Activated B cell treated with CpG ODN at 0.5 μM for 24 hours (primary cell): ENCODE measurements at places on chromosomes 2 and 18. TPM values are rescaled to one million over a fixed set of nuclear protein-coding genes. Genes with fewer than 3 reads are reported as not detected.

GRCh38 chr18:57461652-57462269 is 26.6 kb downstream of the ONECUT2 start:
- no peak overlapping the region for H3K27ac ChIP-seq
- H3K36me3 ChIP-seq = no peaks in the 10 kb centered on the region
- H3K4me3 ChIP-seq = no peak overlapping the region
- peaks cover 16% of the 10 kb centered on the region for H3K27me3 ChIP-seq

DNA sequence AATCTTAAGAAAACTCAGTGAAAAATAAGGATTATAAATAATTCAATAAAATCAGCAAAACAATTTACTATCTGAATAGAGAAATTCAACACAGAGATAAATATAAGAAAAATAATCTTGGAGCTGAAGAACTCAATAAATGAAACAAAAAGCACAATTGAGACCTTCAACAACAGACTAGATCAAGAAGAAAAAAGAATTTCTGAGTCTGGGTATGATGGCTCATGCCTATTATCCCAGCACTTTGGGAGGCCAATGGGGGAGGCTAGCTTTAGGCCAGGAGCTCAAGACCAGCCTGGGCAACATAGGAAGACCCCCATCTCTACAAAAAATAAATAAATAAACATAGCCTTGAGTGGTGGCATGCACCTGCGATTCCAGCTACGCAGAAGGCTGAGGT is 1295.7 kb upstream of the NRXN1 start:
- no peaks in the 10 kb centered on the region for H3K27me3 ChIP-seq
- no peak overlapping the region for H3K4me3 ChIP-seq
- no peaks in the 10 kb centered on the region for H3K36me3 ChIP-seq
- DNase-seq = no peak
- H3K27ac ChIP-seq = no peak overlapping the region
- no peaks in the 10 kb centered on the region for H3K4me1 ChIP-seq

DNA sequence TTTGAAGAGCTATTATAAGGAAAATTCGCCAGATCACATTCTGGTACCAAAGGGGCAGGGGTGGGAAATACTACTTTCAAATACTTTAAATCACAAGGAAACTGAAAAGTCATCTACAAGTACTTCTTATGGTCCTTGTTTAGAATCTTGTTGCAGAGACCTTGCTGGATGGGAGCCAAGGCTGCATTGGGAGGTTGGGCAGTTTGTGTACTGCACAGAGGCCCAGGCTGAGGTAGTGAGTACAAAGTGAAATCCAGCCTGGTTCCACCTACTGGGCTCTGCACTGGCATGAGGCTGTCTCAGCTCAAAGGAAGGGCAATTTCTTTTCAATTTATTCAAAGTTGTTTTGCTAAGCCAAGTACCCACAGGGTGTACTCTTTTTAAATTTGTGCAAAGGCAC is 140.3 kb upstream of the DLX2 start:
- no peak overlapping the region for H3K27ac ChIP-seq
- H3K4me1 ChIP-seq = no peaks in the 10 kb centered on the region
- no peaks in the 10 kb centered on the region for H3K36me3 ChIP-seq
- no peak overlapping the region for H3K4me3 ChIP-seq
- H3K27me3 ChIP-seq = peaks cover 16% of the 10 kb centered on the region

DNA sequence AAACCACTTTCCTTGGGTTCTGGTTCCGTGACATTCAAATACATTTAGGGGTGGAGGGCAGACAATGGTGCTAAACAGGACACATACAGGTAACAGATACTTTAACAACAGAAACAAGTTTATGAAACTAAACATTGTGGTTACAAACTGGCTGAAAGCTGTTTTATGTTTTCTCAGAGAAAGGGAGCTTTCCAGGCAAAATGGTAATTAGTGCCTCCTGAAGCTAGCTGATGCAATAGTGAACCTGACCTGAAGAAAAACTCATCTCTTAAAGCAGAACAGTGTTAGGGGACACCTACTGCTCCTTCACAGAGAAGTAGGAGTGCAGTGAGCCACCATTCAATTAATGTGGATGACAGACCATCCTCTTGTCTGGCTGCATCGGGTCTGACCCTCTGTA is 138.9 kb downstream of the CCDC148 start:
- H3K36me3 ChIP-seq = no peaks in the 10 kb centered on the region
- H3K27ac ChIP-seq = no peak overlapping the region
- peaks cover 4% of the 10 kb centered on the region for H3K4me1 ChIP-seq

DNA sequence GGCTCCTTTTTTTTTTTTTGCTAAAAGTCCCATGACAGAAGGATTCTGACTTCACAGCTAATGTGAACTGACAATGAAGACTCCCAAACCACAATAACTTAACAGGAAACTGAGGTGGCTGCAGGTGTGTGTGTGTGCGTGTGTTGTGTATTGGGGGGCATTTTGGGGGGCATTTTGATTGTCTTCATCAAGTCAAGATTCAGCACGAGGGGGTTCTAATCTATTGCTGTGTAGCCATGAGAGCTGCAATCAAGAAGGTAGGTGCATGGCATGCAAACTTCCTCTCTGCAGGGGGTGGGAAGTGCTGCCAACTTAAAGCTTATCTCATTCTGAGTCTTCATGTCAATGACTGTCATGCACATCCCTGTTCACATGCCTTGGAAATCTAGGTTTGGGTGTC is 25.2 kb downstream of the SPRED2 start:
- H3K27ac ChIP-seq = no peak overlapping the region
- no peak for DNase-seq
- no peak overlapping the region for H3K4me3 ChIP-seq
- H3K27me3 ChIP-seq = peaks cover 16% of the 10 kb centered on the region

- DNase-seq = no peak
- H3K27ac ChIP-seq = no peak overlapping the region
- peaks cover 10% of the 10 kb centered on the region for H3K4me1 ChIP-seq
- no peaks in the 10 kb centered on the region for H3K27me3 ChIP-seq
- peaks cover 31% of the 10 kb centered on the region for H3K36me3 ChIP-seq
Measured at GRCh38 chr2:201057087-201057521, 14.4 kb downstream of the HYCC2 start.

DNA sequence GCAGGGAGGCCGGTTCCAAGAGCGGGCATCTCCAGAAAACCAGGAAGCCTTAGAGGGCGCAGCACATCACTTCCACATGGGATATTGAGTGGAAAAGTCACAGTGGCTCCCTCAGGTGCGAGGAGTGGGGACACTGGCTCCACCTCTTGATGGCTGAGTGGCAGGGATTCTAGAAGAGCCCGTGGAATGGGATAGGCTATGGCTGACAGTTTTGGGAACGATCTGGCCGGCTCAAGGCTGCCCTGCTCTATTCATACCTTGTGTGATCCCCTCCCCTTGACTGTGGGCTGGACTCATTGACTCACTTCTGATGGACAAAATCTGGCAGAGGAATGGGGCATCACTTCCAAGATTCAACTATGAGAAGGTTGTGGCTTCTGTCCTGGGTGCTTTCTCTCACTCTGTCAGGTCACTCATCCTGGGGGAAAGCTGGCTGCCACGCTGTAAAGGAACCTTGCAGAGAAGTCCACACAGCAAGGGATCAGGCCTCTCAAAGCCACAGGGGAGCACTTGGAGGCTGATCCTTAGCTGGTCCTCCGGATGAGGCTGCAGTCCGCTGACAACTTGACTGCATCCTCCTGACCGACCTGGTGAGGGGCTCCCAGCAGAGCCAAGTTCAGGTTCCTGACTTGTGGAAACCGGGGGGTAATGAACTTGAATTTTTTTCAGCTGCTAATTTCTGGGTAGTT is 46.7 kb upstream of the HS6ST1 start:
- no peak for DNase-seq
- H3K36me3 ChIP-seq = no peaks in the 10 kb centered on the region
- H3K27ac ChIP-seq = no peak overlapping the region
- H3K4me3 ChIP-seq = no peak overlapping the region
- no peaks in the 10 kb centered on the region for H3K4me1 ChIP-seq

DNA sequence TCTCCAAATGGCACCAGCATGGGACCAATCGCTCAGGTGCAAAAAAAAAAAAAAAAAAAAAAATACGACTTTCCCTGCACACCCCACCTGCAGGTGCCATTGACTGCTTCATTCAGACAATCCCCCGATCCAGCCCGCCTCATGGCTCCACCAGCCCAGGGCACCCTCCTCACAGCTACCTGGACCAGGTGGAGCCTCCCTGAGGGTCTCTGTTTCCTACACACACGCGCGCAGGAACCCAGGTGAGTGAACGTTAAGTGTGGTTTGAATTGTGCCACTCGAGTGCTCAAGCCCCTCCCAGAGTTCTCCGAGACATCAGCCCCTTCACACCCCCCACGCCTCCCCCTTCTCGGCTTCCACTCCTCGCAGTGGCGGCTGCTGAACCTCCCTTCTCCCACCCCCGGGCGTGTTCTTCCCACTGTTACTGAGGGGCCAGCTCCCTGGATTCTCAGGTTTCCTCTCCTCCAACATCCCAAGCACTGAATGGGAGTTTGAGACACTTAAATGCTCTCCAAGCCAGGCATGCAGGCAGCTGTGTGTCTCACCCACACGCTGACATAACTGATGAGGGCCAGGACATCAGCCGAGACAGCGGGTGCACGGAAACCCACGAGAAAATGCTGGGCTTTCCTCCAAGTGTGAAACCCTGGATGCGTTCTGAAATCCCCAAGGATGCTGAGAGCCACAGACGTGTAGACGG is 88.8 kb upstream of the SNTG2 start:
- DNase-seq = no peak
- H3K27me3 ChIP-seq = no peaks in the 10 kb centered on the region
- H3K4me3 ChIP-seq = no peak overlapping the region
- H3K4me1 ChIP-seq = no peaks in the 10 kb centered on the region
- no peak overlapping the region for H3K27ac ChIP-seq

DNA sequence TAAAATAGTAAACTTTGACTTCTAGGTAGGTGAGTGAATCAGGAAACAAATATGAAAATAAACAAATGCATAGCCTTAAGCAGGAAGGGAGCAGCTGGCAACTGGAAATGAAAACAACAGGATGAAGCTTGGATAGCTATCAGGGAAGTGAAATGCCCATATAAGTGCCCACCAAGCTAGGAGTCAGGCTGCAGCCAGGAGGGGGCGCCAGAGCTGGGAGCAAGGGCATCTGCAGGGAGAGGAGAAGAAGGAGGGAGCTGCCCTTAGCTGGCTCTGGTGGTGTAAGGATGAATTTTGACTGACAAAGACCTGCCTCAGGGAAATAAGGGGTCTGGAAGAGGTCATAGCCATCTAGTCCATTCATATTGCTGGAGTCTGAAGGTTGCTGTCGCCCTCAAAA is 298.3 kb downstream of the TDRD15 start:
- H3K27ac ChIP-seq = no peak overlapping the region
- H3K4me3 ChIP-seq = no peak overlapping the region
- no peaks in the 10 kb centered on the region for H3K4me1 ChIP-seq
- no peaks in the 10 kb centered on the region for H3K36me3 ChIP-seq
- DNase-seq = no peak

- H3K4me1 ChIP-seq = no peaks in the 10 kb centered on the region
- H3K4me3 ChIP-seq = no peak overlapping the region
- no peaks in the 10 kb centered on the region for H3K36me3 ChIP-seq
- no peak for DNase-seq
- H3K27ac ChIP-seq = no peak overlapping the region
Measured at GRCh38 chr2:72413716-72414115, 266.1 kb upstream of the CYP26B1 start.

DNA sequence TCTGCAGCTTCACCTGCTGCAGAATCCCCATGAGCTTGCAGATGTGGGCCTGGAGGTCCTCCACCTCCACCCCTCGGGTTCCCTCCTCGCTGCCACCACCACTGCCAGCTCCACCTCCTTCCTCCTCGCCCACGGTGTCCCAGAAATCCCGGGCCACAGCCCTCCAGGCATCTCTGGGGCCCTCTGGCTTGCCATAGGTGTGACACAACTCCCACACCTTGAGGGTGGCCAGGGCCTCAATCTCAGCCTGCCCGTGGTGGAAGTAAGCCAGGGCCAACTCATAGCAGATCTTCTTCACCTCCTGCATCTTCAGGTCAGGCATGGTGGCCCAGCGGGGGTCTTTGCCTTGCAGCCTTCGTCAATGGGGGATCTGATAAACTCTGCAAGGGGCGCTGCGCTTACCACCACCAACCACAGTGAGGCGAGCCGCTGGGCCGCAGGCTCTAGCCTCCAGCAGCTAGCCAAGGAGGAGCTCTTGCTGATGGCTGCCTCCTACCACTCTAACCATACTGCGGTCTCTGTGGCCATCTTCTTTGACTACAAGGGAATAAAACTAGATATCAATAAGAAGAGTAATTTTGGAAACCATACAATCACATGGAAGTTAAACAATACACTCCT is 36.1 kb upstream of the ANKRD62 start:
- H3K4me1 ChIP-seq = peaks cover 16% of the 10 kb centered on the region
- H3K36me3 ChIP-seq = no peaks in the 10 kb centered on the region
- DNase-seq = no peak
- no peak overlapping the region for H3K4me3 ChIP-seq

GRCh38 chr2:11698009-11698922 is 28.3 kb upstream of the NTSR2 start:
- H3K27me3 ChIP-seq = no peaks in the 10 kb centered on the region
- no peaks in the 10 kb centered on the region for H3K4me1 ChIP-seq
- no peak overlapping the region for H3K27ac ChIP-seq
- no peak overlapping the region for H3K4me3 ChIP-seq
- DNase-seq = no peak

DNA sequence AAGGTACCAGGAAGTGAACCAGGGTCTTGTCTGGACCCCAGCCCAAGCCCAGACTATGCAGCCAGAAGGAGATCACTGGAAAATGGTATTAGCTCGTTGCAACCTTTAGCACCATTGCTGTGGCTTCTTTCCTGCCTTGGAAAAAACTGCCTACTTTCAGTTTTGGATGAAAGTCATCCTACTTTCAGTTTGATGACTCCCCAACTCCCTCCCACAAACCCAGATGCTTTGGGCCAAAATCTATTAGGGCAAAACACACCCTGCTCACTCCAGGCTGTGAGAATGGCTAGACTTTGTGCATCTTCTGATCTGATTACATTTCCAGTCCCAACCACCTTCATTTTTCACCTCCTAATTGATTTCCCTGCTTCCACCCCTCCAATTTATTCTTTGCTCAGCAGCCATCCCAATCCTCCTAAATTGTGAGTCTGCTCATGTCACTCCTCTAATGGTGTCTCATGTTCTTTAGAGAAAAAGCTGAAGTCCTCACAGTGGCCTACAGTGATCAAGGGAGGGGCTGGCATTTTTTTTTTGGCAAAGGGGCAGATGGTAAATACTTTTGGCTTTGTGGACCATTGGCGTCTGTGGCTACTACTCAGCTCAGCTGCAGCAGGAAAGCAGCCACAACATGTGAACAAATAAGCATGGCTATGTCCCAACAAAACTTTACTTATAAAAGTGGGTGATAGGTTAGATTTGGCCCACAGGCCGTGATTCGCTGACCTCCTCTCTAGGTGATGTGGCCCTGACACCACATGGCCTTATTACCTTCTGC is 368.7 kb downstream of the SLC4A3 start:
- H3K36me3 ChIP-seq = no peaks in the 10 kb centered on the region
- no peaks in the 10 kb centered on the region for H3K27me3 ChIP-seq
- no peak overlapping the region for H3K4me3 ChIP-seq
- DNase-seq = no peak
- H3K4me1 ChIP-seq = no peaks in the 10 kb centered on the region

The SERPINB11 gene
- not detected in 2 replicates for total RNA-seq

The GKN2 gene
- not detected in 2 replicates for total RNA-seq

The FAM110C gene
- total RNA-seq = 0.18 TPM in 1 of 2 replicates, not detected in the other

The ARHGAP15 gene
- total RNA-seq = 101 and 112 TPM in 2 replicates

The MALL gene
- total RNA-seq = not detected in 2 replicates
